ENCODE measurements at places on chromosomes 6 and 20.

DNA sequence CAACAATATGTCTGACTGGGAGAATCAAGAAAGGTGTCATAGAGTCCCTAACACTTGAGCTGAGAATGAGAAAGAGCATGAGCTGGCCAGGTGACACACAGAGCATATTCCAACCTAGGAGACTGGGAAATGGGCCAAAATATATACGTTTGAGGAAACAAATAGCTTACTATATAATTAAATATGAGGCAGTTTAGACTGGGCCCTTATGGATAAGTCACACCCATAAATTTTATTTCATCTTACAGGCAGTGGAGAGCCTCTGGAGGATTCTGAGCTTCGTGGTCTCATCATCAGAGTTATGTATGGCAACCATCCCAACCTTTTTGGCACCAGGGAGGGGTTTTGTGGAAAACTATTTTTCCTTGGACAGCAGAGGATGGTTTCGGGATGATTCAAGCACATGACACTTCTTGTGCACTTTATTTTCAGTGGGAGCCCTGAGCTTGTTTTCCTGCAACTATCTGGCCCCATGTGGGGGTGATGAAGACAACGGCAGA lies 12.9 kb upstream of the NQO2 start:
- ATAC-seq, result no peak

- ATAC-seq, result no peak
Measured at GRCh38 chr6:33160728-33161344, 31.4 kb downstream of the COL11A2 start.

GRCh38 chr20:49642816-49643215 lies 70.9 kb downstream of the B4GALT5 start:
- ATAC-seq, result no peak

DNA sequence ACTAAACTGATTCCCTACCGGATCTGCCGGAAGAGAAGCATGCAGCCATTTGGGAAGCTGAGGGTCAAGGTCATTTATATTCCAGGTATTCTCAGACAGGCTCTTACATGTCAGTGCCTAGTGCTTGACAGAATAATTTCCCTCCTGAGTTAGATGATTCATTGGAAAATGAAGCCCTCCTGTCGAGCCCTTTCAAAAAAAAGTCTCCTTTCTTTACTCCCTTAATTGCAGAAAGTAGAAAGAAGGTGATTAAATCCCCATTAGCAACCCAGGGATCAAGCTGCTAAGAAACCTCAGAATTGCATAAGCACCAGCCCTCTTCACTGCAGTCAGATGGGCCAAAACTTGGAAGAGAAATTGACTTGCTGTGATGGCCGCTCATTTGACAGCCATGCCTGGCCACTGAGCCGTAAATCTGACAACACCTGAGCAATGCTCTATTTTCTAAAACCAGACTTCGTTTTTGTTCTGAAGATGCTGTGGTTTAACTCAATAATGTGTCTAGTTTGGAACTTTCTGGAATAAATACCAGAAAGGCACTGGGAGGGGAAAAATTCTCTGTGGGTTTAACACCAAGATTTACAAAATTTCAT lies 61.0 kb upstream of the ARMH2 start:
- no peak for ATAC-seq

- no peak for ATAC-seq
Measured at GRCh38 chr6:169326067-169326799, 72.6 kb upstream of the THBS2 start.

DNA sequence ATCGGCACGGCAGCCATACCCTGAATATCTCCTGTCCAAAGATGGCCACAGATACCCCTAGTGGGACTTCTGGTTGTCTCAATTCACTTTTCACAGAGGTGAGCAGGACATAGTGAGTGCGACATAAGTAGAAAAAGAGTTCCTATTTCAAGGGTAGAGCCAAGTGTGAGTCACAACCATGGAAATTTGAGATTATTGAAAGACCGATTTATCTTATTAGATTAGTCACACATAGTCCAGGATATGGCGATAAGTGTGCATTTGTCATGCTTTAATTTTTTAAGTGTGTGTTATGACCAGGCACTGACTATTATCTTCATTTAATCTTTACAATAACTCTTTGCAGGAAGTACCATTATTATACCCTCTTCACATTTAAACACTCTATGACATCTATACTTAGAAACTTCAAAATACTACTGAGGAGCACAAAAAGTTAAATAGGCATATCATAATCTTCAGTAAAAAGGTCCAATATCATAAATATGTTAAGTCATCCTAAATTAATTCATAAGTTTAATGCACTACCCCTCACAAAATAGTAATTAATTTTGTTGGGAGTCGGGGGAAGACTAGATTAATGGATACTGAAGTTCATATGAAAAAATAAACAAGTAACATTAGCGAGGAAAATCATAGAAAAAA lies 13.4 kb upstream of the TNFAIP3 start:
- no peak for ATAC-seq

DNA sequence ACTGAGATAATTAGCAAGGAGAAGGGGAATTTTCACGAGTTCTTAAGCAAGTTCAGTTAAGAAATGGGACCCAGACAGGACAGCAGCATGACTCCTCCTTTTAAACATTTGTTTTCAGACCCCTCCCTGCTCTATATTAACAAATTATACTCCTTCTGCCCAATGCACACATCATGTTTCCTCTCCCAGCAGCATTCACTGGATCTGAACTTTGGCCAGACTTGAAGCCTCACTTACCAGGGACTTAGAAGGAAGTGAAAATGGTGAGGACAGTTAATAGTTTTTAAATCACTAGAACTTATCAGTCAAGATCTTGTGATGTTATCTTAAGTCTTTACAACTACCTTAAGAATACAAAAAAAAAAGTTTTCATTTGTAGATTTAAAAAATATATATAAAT lies 1174.7 kb upstream of the MAP3K7 start:
- ATAC-seq, result no peak

Data from motor neuron (in vitro differentiated cells).